ENCODE measurements at places on chromosomes 2 and 18.

- no peak for DNase-seq
Observed at GRCh38 chr18:24974431-24974830, 377.5 kb downstream of the ZNF521 start.

GRCh38 chr2:163132850-163133249, 294.3 kb upstream of the KCNH7 start:
- DNase-seq: no peak

DNA sequence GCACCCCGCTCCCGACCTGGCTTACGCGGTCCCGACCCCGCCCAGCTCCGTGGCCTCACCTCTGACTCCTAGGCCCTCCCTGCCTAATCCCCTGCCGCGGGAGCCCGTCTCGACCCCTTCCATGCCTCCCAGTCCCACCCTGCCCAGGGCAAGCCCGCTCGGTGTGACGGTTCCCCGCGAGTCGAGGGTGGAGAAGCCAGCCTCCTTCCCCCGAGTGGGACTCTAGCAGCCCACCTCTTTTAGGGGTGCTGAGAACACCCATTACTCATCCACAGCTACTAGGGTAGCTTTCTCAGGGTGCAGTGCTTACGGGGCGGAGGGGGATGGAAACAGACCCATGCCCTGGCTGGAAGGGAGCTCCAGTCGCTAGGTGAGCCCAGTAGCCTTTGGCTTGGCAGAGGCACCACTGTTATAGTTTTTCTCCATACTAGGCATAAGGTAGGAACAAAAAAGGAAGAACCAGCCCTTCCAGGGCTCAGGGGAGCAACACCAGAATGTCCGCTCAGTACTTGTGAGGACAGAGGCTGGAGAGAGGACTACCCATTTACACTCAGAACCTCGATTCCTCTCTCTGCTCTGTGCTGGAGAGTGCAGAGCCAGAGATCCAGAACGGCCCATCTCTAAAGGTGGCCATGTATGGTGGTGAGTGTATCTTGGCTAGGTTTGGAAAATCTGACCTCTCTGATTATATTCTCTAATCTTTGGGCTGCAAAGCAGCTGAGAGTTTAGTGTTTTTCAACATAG, 606 bp downstream of the AGBL5 start:
- no peak for DNase-seq

DNA sequence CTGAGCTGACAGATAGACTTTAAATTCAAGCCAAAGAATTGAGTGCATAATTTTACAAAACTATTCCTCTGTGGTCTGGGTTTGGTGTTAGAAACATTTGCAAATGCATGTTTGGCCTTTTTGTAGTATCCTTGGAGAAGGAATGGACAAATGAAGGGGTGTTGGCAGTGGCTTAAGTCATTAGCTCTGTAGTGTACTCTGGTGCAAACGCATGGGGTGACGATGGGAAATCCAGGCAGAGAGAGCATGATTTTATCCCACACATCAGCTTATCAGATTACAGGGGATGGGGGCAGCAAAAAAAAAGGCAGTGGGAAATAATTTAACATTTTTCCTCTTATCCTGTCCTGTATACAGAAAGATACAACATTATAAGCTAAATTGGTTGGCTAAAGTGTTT, 320.6 kb downstream of the ZNF516 start:
- no peak for DNase-seq

DNA sequence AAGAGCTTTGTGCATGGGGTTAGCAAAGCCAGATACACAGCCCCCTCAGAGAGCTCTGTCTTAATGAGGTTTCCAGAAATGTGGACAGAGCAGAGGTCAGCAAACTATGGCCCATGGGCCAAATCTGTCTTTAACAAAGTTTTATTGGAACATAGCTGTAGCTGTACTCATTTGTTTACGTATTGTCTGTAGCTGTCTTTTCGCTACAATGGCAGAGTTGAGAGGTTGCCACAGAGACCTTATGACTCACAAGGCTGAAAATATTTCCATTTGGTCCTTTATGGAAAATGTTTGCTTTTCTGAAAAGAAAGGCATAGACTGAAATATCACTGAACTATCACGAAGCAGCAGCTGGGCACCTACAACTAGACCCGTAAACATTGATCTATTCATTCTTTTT, 841.8 kb downstream of the SLC4A3 start:
- DNase-seq: no peak

DNA sequence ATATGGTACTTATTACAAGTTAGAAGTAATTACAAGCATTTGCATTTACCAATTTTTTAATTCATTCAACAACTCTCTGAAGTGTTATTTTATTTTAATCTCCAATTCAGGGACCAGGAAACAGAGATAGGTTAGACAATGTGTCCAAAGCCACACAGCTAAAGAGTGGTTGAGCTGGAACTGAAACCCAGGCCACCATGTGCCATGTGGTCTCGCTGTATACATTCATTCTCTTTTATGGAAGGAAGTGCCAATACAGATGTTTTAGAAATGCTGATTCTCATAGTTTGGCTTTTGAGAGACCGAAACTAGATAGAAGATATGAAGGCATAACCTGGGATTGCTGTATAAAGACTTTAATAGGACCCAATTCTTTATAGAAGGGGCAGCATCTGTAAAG, 684.6 kb upstream of the ID2 start:
- no peak for DNase-seq

DNA sequence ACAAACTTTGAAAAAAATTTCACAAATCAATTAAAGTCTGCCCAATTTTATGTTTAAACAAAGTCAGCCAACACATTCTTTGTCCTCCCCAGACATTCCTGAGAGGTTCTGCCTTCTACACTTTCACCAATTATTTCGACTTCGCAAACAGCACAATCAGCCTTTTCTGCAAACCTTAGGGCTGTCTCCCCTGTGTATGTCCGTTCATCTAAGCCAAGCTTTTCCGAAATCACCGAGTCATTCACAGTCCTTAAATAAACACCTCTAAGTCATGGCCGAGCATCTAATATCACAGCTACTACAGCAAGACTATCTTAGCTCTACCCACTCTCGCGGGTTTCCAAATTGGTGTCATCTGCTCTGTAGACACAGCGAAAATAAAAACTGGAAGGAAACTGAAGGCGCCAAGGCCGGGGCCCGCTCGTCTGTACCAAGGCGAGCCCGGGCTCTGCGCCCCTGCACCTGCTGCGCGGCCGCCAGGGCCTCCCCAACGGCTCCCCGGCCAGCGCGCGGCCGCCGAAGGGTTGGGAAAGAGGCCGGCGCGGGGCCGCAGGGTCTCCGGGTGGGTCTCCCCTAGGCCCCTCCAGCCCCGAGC, 730 bp downstream of the ODC1 start:
- no peak for DNase-seq

DNA sequence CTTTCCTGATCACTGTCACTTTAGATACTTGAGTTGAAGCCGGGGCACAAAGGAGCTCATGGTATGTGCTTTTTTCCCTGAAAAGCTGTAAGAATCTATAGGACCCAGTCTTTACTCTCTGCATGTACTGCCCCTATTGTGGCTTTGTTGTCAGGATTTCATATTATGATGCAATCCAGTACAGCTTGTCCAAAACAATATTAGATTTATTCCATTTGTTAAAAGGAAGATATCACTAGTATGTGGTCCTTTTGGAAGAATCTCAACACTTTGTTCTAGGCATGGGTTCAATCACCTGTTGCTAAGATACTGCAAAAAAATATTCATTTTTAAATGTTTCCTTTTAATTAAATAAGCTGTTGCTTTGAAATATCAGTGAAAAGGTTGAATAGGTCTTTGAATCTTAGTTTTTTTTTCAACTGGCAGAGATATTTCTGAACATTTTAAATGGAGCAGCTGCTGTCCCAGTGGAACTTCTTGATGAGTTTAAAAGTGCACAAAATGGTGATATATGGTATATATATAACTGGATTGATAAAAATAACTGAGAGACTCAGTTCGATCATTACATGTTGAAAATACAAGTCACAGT, 256.6 kb upstream of the NT5C1B start:
- DNase-seq: no peak

DNA sequence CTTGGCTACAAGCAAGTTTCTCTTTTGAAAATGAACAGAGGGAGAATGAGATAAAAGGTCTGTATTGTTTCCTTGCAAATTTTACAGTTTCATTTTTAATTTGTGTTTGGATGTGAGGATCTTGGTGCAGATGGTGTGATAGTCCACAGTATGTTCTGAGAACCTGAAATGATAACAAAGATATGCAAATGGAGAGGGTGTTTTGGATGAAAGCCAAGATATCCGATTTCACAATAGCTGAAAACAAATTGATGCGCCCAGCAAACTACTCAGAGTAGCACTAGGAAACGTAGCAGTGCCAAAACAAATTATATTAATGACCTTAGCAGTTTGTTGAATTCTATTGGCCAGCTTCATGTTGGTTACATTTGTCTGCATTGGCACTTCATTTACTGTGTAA, 683.5 kb downstream of the TMEM182 start:
- DNase-seq: no peak

DNA sequence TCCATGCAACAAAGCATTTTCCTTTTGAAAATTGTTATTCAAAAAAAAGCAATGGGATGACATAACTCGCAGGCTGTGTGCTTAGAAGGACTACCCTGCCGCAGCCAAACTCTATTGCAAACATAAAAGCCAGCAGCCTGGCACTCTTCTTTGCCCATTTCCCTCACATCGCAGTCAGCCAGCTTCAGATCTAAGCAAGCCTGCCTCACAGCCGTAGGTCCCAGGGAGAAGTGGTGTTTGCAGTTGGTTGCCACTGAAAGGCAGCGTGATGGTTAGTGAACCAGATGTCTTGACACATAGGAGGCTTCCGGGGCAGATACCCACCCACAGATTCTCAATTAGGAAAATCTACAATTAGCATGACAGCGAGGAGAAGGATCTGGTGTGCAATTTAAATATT, 655.2 kb downstream of the RNF144A start:
- no peak for DNase-seq
